ENCODE measurements at places on chromosomes 16 and 17. TPM values are rescaled to one million over a fixed set of nuclear protein-coding genes. Genes with fewer than 3 reads are reported as not detected.

GFAP gene
- total RNA-seq, result 5.7 TPM

TMEM92 gene
- not detected for total RNA-seq

ARL5C gene
- not detected for total RNA-seq

TM4SF5 gene
- total RNA-seq, result not detected

MPP3 gene
- total RNA-seq, result 31.5 TPM

DNA sequence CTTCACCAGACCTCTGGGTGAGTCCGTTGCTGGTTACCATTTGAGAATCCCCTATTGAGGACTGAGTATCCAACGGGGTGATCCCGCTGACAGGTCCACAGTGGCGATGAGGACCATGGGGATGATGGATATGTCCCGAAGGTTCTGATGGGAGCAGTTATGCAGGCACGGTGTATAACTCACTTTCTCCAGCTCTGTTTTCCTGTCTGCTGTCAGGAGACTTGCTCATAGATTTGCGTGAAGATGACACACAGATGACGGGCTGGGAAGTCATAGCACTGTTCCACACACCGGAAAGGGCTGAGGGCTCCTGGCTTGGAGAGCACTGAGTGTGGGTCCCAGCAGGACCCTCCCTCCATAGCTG, 22.2 kb upstream of the ADCY7 start:
- no peak overlapping the region for H3K4me3 ChIP-seq
- H3K27me3 ChIP-seq, result no peaks in the 10 kb centered on the region
- H3K4me1 ChIP-seq, result peaks cover 18% of the 10 kb centered on the region

- H3K27me3 ChIP-seq, result no peaks in the 10 kb centered on the region
- no peaks in the 10 kb centered on the region for H3K36me3 ChIP-seq
- H3K4me1 ChIP-seq, result peaks cover 4% of the 10 kb centered on the region
- DNase-seq, result no peak
- peak overlapping the region; percentile 86 for H3K27ac ChIP-seq
Measured at GRCh38 chr16:77723108-77723514, 797 bp downstream of the NUDT7 start.

DNA sequence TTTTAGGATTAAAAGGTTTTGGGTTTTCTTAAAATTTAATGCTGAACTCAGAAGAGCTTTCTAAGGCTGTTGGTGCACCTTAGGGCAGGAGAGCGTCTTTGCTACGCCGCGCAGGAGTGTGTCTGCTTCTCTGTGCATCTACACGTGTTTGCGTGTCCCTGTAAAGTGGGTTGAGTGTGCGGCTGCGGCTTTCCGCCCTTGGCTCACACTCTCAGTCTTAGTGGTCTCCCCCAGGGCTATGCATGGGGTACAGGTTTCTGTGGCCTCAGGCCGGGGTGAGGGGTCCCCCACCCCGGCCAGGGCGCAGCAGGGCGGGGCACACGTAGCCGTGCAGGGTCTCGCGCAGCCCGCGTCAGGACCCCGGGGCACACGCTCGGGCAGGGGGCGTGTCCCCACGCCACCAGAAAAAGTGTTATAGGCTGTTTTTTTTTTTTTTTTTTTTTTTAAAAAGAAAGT, 727 bp upstream of the TENT4B start:
- H3K27me3 ChIP-seq, result no peaks in the 10 kb centered on the region
- H3K27ac ChIP-seq, result peak overlapping the region; percentile 97
- DNase-seq, result no peak
- H3K4me3 ChIP-seq, result peak overlapping the region; percentile 86
- no peaks in the 10 kb centered on the region for H3K36me3 ChIP-seq
- H3K4me1 ChIP-seq, result peaks cover 16% of the 10 kb centered on the region

GRCh38 chr17:40841246-40841645, 18.8 kb upstream of the KRT10 start:
- H3K36me3 ChIP-seq, result no peaks in the 10 kb centered on the region
- no peak for DNase-seq
- H3K27me3 ChIP-seq, result no peaks in the 10 kb centered on the region
- no peak overlapping the region for H3K27ac ChIP-seq
- H3K4me1 ChIP-seq, result no peaks in the 10 kb centered on the region

DNA sequence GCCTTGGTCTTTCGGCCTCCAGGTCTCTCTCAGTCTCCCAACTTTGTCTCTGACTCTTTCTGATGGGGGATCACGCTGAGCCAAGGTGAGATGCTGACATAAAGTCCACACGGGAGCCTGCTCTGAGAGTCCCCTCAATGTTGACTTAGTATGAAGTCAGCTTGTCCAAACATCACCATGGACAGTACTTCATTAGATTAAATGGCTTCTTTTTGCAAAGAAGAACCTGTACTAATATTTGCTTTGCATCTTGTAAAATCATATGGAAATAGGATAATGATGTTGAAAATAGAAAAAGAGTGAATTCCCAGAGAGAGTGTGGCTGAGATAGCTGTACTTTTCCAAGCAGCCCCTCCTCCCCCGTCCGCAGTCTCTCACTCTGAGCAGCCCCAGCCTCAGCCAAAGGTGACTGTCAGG, 56.7 kb upstream of the SIAH1 start:
- peaks cover 9% of the 10 kb centered on the region for H3K4me1 ChIP-seq
- no peak for DNase-seq
- no peaks in the 10 kb centered on the region for H3K36me3 ChIP-seq
- no peak overlapping the region for H3K27ac ChIP-seq
- no peaks in the 10 kb centered on the region for H3K27me3 ChIP-seq
- H3K4me3 ChIP-seq, result no peak overlapping the region

DNA sequence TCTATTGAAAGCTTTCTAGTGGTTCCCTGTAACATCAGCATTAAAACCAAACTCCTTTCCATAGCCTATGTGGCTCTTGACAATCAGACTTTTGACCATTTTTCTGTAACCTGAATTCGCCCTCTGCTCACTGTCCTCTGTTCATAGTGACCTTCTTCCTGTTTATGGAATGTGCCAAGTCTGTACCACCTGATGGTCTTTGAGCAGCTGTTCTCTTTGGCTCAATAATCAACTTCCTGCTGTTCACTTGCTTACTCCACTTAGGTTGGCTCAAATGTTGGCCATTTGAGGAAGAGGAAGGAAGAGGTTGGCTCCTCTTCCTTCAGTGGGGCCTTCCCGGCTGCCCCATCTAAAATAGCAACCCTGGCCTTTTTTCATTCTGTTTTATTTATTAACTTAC, 251.5 kb downstream of the CA10 start:
- no peak overlapping the region for H3K27ac ChIP-seq
- no peak for DNase-seq
- no peak overlapping the region for H3K4me3 ChIP-seq
- no peaks in the 10 kb centered on the region for H3K27me3 ChIP-seq
- no peaks in the 10 kb centered on the region for H3K36me3 ChIP-seq
- no peaks in the 10 kb centered on the region for H3K4me1 ChIP-seq

DNA sequence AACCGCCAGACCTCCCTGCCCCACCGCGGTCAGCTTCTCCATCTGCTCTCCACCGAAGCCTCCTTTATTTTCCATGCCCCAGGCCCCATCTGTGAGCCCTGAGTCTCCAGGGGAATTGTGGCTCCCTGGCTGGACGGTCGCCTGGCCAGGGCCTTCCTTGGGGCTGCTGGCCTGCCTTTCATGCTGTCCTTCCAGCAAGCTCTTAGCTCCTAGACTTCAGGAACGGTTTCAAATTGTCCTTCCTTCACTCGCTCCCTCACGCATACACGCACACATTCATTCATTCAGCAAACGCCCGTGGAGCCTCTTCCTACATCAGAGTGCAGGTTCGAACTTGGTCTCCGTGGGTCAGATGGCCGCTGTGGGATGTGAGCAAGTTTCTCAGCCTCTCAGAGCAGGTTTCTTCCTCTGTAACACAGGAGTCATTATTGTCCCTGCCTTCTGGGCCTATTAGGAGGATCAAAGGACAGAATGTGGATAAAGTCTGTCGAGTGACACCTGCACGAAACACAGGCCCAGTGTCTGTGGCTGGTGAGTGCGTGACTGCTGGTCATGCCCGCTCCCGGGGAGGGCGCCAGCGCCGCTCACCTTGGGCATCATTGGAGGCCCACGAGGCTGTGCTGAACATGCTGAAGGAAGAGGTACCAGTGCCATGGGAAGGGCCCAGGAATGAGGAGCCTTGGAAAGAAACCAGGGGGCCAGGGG, 18.7 kb upstream of the GSE1 start:
- no peaks in the 10 kb centered on the region for H3K27me3 ChIP-seq
- H3K36me3 ChIP-seq, result no peaks in the 10 kb centered on the region
- no peak overlapping the region for H3K4me3 ChIP-seq
- no peak overlapping the region for H3K27ac ChIP-seq
- H3K4me1 ChIP-seq, result no peaks in the 10 kb centered on the region

DNA sequence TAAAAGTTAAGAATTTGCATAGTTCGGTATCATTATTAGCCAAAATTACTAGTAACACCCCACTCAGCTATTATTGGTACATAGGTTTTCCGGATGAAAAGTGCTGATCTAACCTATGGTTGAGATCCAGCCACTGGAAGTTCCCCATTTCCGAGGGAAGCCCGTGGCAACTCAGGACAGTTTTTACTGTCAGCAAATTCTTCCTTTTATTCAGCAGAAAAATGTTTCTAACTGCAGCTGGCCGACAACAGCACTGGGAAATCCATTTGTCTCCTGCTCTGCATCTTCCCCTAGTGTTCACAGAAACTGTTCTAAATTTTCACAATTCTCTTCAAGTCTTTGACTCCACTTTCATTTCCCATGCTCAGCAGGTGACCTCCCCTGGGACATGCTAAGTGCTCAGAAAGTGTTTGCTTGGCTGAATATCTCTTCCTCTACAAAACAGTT, 15.5 kb upstream of the MMD start:
- no peaks in the 10 kb centered on the region for H3K27me3 ChIP-seq
- no peak overlapping the region for H3K4me3 ChIP-seq
- H3K27ac ChIP-seq, result no peak overlapping the region
- no peaks in the 10 kb centered on the region for H3K36me3 ChIP-seq
- H3K4me1 ChIP-seq, result peaks cover 11% of the 10 kb centered on the region

DNA sequence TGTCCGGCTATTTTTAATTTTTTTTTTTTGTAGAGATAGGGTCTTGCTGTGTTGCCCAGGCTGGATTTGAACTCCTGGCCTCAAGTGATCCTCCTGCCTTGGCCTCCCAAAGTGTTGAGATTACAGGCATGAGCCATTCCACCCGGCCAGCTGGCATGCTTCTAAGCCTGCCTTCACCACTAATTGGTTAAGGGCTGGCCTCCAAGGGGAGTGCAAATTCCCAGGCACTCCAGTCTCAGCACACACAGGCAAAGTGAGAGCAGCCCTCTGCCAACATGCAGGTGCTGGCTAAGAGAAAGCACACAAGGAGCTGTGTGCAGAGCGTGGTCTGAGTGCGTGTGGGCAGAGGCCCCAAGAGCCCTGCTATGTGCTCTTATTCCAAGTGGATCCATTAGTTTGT, 149.8 kb upstream of the HS3ST2 start:
- DNase-seq, result no peak
- no peak overlapping the region for H3K27ac ChIP-seq
- H3K4me3 ChIP-seq, result no peak overlapping the region
- H3K36me3 ChIP-seq, result no peaks in the 10 kb centered on the region
- H3K27me3 ChIP-seq, result no peaks in the 10 kb centered on the region

- no peaks in the 10 kb centered on the region for H3K27me3 ChIP-seq
- no peak overlapping the region for H3K4me3 ChIP-seq
- H3K36me3 ChIP-seq, result no peaks in the 10 kb centered on the region
Measured at GRCh38 chr17:15954222-15954621, 9.3 kb downstream of the ADORA2B start.

DNA sequence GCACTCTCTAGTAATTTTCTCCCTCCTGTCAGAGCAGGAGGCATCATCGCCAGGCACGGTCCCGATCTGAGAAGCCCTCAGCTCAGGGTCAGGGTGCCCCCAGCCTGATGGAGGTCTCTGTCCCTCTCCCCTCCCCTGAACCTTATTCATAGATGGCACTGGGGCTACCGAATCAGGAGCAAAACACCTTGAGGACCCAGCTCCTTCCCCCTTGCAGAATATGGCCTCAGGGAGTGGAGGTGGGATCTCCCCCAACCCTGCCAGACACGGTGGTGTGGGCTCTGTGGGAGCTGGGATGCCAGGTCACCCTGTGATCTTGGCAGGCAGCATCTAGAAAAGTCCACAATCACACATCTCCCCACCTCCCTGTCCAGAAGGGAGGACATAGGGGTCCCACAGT, 2.5 kb downstream of the CPNE2 start:
- H3K27ac ChIP-seq, result peak overlapping the region; percentile 88
- no peak overlapping the region for H3K4me3 ChIP-seq
- peaks cover 5% of the 10 kb centered on the region for H3K36me3 ChIP-seq
- no peaks in the 10 kb centered on the region for H3K27me3 ChIP-seq
- DNase-seq, result no peak
- peaks cover 16% of the 10 kb centered on the region for H3K4me1 ChIP-seq

GRCh38 chr16:1654505-1655268, 23.4 kb upstream of the JPT2 start:
- H3K27ac ChIP-seq, result no peak overlapping the region
- H3K4me1 ChIP-seq, result no peaks in the 10 kb centered on the region
- no peak for DNase-seq
- no peaks in the 10 kb centered on the region for H3K27me3 ChIP-seq
- H3K4me3 ChIP-seq, result no peak overlapping the region
- no peaks in the 10 kb centered on the region for H3K36me3 ChIP-seq
